ENCODE measurements at places on chromosomes 5 and 9.

- DNase-seq: no peak
Measured at GRCh38 chr9:127524373-127524772, 73.1 kb downstream of the LRSAM1 start.

DNA sequence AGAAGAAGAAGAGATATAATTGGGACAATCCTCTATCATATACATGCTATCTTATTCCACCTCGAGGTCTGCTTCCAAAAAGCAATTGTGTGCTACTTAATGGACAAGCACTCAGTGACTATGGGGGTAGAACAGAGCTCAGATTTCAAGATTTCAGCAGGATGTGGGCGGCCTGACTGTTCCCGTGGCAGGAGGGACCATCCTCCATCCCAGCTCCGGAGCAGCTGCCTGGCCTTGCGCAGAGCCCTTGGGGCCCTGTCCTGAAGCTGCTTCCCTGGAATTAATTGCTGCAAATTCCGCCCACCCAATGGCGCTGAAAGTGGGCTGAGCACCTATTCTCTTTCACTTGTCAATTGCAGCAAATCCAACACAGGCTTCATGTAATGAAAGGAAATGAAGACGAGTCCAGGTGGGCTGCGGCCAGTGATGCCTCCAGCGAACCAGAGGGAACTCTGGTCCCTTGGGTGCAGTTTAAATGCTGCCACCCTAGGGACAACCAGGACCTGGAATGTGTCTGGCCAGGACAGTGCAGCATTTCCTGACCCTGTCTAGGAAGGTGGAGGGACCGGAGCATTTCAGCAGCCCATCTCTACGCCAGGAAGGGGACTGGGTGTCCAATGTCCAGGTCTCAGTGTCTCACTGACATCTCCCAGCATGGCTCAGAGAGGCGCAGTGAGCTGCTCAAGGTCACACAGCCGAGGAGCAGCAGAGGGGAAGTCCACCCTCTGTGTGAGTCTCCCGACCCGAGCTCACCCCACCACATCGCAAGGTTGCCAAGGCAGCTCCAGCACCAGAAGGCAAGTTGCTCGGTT is 50.5 kb upstream of the FCN1 start:
- DNase-seq: no peak

GRCh38 chr9:22682536-22682935 is 235.9 kb downstream of the DMRTA1 start:
- no peak for DNase-seq

GRCh38 chr5:6730807-6731206 is 17.6 kb downstream of the TENT4A start:
- no peak for DNase-seq

DNA sequence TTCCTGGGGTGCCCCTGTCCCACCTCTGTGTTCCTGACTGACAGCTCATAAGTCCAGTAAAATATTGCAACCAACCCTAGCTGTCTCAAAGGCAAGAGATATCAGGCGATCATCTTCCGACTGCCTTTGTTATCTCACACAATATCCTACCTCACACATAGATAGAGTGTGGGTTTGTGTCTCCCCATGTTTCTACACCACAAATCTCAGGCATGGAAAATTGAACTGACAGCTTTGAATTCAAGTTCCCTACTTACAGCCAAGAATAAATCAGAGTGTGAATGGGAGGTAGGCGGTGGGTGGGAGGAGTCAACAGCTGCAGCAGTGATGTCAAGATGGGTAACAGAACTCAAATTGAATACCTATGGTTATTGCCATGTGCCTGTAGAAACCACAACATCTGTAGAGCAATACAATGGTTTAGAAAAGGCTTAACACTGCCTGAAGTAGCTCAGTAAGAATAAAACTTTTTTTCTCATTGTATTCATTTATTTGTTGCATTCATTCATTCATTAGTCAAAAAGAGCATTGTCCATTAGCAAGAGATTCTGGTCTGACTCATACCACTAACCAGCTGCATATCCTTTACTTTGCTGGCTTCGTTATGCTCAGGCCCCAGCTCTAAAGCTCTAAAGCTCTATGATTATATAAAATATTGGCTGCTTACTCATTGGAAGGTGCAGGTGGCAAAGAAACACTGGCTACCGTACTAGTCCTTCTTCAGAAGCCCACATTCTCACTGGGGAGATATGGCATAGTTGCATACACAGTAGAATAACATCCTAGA is 108.2 kb upstream of the DMAC1 start:
- no peak for DNase-seq

GRCh38 chr5:56384186-56384585 is 151.1 kb upstream of the ANKRD55 start:
- DNase-seq: no peak

- no peak for DNase-seq
Measured at GRCh38 chr9:76650692-76651091, 113.5 kb upstream of the PCA3 start.

DNA sequence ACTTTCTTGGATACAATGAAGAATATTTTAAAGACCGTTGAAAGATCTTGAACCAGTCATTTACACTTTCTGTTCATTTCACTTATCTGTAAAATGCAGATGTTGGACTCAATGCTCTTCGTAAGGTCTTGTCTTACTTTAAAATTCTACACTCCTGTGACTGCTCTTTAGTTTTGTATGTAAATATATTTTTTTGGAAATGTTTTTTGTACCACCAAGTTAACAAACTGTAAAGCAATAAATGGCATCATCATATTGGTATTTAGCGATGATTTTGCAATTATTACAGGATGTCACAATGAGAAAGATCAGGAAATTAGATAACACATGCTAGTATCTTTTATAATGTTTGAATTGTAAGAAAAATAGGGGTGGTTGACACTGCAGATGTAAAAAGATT is 80.8 kb upstream of the GNAQ start:
- DNase-seq: no peak

- DNase-seq: no peak
Measured at GRCh38 chr9:9212963-9213362, 1399.8 kb downstream of the PTPRD start.

DNA sequence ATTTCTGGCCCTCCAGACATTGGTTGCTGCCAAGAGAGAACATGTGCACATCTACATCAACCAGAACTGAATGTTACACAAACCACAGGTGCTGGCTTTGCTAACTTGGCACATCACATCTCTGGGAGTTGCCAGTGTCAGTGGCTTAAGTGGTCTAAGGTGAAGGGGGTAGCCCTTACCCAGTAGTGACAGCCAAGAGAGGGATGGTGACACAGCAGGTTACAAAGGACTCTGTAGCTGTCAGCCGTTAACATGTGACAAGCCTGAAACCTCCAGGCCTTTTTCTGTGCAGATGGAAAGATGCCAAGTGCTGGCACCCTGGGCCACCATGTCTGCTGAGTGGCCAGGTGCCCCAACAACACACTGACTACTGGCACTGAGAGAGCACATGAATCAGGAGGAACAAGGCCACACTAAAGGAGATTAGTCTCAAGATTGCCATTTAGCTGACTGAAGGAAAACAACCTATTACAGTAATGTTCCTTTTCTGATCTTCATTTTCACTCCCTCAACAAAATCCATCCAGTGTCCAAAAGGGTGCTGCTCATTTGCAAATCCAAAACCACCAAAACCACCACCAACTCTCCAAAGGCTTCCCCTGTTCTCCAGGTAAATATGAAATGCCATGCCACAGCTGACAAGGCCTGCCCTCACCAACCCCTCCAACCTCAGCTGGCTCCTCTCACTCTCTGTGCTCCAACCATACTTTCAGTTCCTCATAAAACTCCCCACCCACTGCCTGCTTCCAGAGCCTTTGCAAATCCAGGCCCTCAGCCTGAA is 20.2 kb downstream of the SIL1 start:
- no peak for DNase-seq

- no peak for DNase-seq
Measured at GRCh38 chr9:79742110-79742721, 170.5 kb downstream of the TLE4 start.

GRCh38 chr5:115758356-115758755 is 58.1 kb downstream of the CDO1 start:
- no peak for DNase-seq

- no peak for DNase-seq
Measured at GRCh38 chr5:141965071-141965470, 3.8 kb upstream of the RNF14 start.

DNA sequence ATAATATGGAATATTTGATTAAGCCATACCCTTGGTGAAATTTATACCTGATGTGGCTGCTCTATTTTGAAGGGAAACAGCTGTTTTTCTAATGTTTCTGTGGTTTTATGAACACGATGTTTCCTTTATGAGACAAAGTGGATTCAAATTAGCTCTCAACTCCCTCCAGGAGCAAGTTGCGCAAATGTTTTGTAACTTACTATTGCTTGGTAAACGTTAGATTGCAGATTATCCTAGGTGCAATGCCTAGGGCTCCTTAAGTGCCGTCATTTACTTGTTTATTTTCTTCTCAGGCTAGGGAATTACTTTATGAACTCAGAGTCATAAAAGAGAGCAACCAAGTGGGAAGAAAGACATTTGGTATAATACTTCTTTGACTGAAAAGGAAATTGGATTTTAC is 763.1 kb downstream of the TAF11L14 start:
- DNase-seq: no peak

Data from NCI-H1417 treated with DMSO at 0.1 percent for 48 hours (cell line).